ENCODE measurements at places on chromosomes 12 and 14. TPM values are rescaled to one million over a fixed set of nuclear protein-coding genes. Genes with fewer than 3 reads are reported as not detected.

Gene LRRC43
- total RNA-seq, result 0.93 TPM

Gene FKBP3
- 99.1 TPM for total RNA-seq

DNA sequence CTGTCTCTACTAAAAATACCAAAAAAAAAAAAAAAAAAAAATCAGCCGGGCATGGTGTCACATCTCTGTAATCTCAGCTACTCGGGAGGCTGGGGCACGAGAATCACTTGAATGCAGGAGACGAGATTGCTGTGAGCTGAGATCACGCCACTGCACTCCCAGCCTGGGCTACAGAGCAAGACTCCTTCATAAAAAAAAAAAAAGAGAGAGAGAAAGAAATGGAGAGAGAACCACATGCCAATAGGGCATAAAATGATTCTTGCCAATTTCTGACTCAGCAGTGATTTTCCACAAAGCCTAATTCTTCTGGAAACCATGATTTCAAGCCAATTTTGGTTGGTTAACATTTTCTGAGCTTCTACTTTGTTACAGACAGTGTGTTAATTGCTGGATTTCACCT, 250.4 kb upstream of the SEL1L start:
- H3K4me1 ChIP-seq, result no peaks in the 10 kb centered on the region
- H3K4me3 ChIP-seq, result no peak overlapping the region
- no peaks in the 10 kb centered on the region for H3K36me3 ChIP-seq
- no peaks in the 10 kb centered on the region for H3K27me3 ChIP-seq
- no peak for DNase-seq

DNA sequence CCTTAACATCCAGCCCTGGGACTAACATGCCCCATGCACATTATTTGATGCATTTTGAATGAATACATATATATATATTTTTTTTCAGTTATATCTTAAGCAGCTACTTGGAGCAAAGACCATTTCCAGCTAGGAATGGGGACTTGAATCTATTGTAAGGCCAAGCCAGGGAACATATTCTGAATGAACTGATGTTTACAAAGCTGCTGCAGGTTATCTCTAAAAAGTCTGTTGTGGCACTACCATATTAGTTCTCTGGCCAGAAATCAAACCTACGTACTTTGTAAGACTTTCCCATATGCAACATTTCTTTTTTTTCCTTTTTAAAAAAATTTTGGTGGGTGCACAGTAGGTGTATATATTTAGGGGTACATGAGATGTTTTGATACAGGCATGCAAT, 43.4 kb downstream of the PELI2 start:
- H3K27me3 ChIP-seq, result no peaks in the 10 kb centered on the region
- H3K4me1 ChIP-seq, result no peaks in the 10 kb centered on the region
- H3K4me3 ChIP-seq, result no peak overlapping the region
- DNase-seq, result no peak
- no peaks in the 10 kb centered on the region for H3K36me3 ChIP-seq
- H3K27ac ChIP-seq, result no peak overlapping the region

Gene OR4Q2
- total RNA-seq, result not detected

Gene KITLG
- 9.3 TPM for total RNA-seq

Gene LHX5
- not detected for total RNA-seq

DNA sequence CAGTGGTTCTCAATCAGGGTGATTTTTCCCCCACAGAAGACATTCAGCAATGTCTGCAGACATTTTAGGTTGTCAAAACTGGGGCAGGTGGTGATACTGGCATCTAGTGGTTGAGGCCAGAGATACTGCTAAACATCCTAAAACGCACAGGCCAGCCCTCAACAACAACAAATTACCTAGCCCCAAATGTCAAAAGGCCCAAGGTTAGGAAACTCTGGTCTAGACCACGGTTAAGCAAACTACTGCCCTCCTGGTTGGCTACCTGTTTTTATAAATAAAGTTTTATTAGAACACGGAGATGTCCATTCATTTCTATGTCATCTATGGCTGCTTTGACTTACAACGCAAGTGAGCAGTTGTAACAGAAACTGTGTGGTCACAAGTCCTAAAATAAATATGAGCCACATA, 186.7 kb downstream of the EFCAB11 start:
- H3K4me3 ChIP-seq, result no peak overlapping the region
- peaks cover 5% of the 10 kb centered on the region for H3K4me1 ChIP-seq
- H3K27me3 ChIP-seq, result no peaks in the 10 kb centered on the region
- H3K27ac ChIP-seq, result no peak overlapping the region

- H3K27me3 ChIP-seq, result no peaks in the 10 kb centered on the region
- H3K4me3 ChIP-seq, result no peak overlapping the region
- no peak for DNase-seq
- no peaks in the 10 kb centered on the region for H3K4me1 ChIP-seq
- H3K36me3 ChIP-seq, result no peaks in the 10 kb centered on the region
- no peak overlapping the region for H3K27ac ChIP-seq
Measured at GRCh38 chr12:54940727-54941315, 43.7 kb downstream of the TESPA1 start.

Gene OTOGL
- total RNA-seq, result 0.21 TPM

- H3K4me3 ChIP-seq, result no peak overlapping the region
- H3K27me3 ChIP-seq, result no peaks in the 10 kb centered on the region
- H3K36me3 ChIP-seq, result peaks cover 75% of the 10 kb centered on the region
- no peak for DNase-seq
- H3K27ac ChIP-seq, result no peak overlapping the region
Measured at GRCh38 chr12:12819752-12820311, 6.7 kb downstream of the DDX47 start.

Gene SERPINA6
- total RNA-seq, result not detected

DNA sequence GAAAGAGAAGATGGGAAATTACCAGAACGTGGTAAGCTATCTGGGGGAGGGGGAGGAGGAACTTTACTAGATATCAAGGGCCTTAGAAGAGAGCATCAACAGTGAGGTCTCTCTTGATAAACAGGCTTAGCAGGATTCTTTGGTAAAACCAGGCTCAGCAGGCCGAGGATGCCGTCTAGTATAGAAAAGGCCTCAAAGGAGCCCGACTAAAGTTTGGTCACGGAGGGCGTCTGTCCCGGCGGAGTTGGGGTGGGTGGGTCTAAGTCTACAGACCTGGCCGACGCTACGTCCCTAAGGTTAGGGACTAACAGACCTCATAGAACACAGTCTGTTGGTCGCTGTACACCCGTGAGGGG, 538 bp upstream of the TIGAR start:
- DNase-seq, result no peak
- no peaks in the 10 kb centered on the region for H3K36me3 ChIP-seq
- H3K27me3 ChIP-seq, result no peaks in the 10 kb centered on the region
- peak overlapping the region; percentile 99 for H3K4me3 ChIP-seq
- H3K4me1 ChIP-seq, result peaks cover 6% of the 10 kb centered on the region

DNA sequence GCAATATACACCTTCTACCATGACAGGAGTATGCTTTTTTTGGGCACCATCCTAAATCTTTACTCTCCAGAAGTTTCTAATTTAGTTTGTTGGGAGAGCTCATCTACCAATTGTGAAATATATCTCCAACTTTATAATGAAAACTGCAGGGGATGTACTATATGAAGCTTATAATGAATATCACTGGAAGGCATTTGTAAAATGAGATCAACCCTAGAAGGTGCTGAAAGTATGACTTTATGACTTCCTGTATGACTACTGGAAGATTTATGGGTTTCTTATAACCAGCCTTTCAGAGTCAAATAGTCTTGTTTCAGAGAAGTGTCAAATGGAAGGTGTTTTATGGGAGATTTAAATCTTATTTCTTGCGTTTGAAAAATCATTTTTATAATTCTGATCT, 122.9 kb downstream of the MYRFL start:
- H3K4me3 ChIP-seq, result no peak overlapping the region
- H3K36me3 ChIP-seq, result no peaks in the 10 kb centered on the region
- no peak overlapping the region for H3K27ac ChIP-seq
- no peaks in the 10 kb centered on the region for H3K4me1 ChIP-seq

GRCh38 chr14:54503486-54503885, 6.2 kb upstream of the CGRRF1 start:
- no peak overlapping the region for H3K27ac ChIP-seq
- no peaks in the 10 kb centered on the region for H3K27me3 ChIP-seq
- no peaks in the 10 kb centered on the region for H3K36me3 ChIP-seq
- no peak for DNase-seq

GRCh38 chr14:30528778-30529642, 29.9 kb upstream of the G2E3 start:
- H3K4me1 ChIP-seq, result no peaks in the 10 kb centered on the region
- no peak overlapping the region for H3K4me3 ChIP-seq
- H3K27me3 ChIP-seq, result no peaks in the 10 kb centered on the region
- no peaks in the 10 kb centered on the region for H3K36me3 ChIP-seq
- no peak overlapping the region for H3K27ac ChIP-seq
- DNase-seq, result no peak

Gene SOX5
- 3.5 TPM for total RNA-seq

Gene RPGRIP1
- 0.21 TPM for total RNA-seq

- no peak overlapping the region for H3K4me3 ChIP-seq
- H3K4me1 ChIP-seq, result no peaks in the 10 kb centered on the region
- H3K27me3 ChIP-seq, result no peaks in the 10 kb centered on the region
- H3K27ac ChIP-seq, result no peak overlapping the region
- H3K36me3 ChIP-seq, result no peaks in the 10 kb centered on the region
Measured at GRCh38 chr12:89691659-89692058, 17.0 kb downstream of the ATP2B1 start.

Gene PPP1R36
- not detected for total RNA-seq

Gene CLEC2A
- not detected for total RNA-seq

Gene ADCK1
- 6.0 TPM for total RNA-seq

GRCh38 chr12:56631790-56632700, 1.9 kb upstream of the BAZ2A start:
- H3K36me3 ChIP-seq, result no peaks in the 10 kb centered on the region
- DNase-seq, result peak; percentile 78
- H3K27me3 ChIP-seq, result no peaks in the 10 kb centered on the region
- H3K4me1 ChIP-seq, result peaks cover 42% of the 10 kb centered on the region
- H3K27ac ChIP-seq, result peak overlapping the region; percentile 33

Gene ADCY6
- 88.4 TPM for total RNA-seq

Gene CFAP73
- total RNA-seq, result not detected

DNA sequence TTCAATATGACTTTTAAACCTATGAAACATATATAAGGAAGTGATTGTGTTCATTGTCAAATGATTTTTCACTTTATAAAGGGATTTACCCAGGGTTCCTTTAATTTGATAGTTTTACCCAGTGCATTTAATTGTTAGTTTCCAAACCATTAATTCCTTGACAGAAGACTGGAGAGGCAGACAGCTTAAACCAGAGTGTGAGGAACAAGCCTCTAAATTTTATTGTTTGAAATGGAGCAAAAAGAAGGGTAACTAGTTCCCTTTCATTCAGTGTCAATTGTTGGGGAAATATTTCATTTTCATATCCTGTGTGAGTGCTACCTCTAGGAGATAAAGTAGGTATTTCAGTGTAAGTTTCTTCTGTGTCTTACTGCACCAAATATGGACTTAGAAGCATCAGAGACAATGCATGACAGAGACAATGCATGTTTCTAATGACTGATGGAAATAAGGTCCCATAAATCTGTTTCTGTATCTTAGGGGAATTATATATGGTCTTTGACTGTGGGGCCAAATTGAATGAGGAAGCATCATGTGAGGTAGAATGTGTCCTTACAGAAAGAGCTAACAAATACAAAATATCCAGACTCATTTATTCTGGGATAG, 120.5 kb downstream of the TMTC2 start:
- H3K4me3 ChIP-seq, result no peak overlapping the region
- no peaks in the 10 kb centered on the region for H3K36me3 ChIP-seq
- no peaks in the 10 kb centered on the region for H3K27me3 ChIP-seq
- no peak for DNase-seq
- no peaks in the 10 kb centered on the region for H3K4me1 ChIP-seq

- DNase-seq, result no peak
- no peaks in the 10 kb centered on the region for H3K27me3 ChIP-seq
- H3K27ac ChIP-seq, result no peak overlapping the region
- no peaks in the 10 kb centered on the region for H3K36me3 ChIP-seq
- no peaks in the 10 kb centered on the region for H3K4me1 ChIP-seq
Measured at GRCh38 chr12:102740141-102740955, 176.7 kb downstream of the PAH start.

GRCh38 chr14:77580477-77580876, 36.0 kb downstream of the SPTLC2 start:
- H3K4me3 ChIP-seq, result no peak overlapping the region
- H3K27me3 ChIP-seq, result no peaks in the 10 kb centered on the region
- DNase-seq, result no peak
- peaks cover 16% of the 10 kb centered on the region for H3K4me1 ChIP-seq
- H3K36me3 ChIP-seq, result peaks cover 3% of the 10 kb centered on the region

DNA sequence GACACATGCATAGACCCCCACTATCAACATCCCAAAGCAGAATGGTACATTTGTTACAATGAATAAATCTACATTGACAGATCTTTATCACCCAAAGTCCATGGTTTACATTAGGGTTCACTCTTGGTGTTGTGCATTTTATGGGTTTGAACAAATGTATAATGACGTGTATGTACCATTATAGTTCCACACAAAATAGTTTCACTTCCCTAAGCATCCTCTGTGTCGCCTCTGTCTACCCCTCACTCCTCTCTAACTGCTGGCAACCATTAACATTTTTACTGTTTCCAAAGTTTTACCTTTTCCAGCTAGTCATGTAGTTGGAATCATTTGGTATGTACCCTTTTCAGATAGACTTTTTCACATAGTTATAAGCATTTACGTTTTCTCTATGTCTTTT, 69.5 kb upstream of the LMO3 start:
- no peaks in the 10 kb centered on the region for H3K4me1 ChIP-seq
- DNase-seq, result no peak
- no peak overlapping the region for H3K27ac ChIP-seq
- H3K27me3 ChIP-seq, result no peaks in the 10 kb centered on the region

Gene TAS2R9
- 0.27 TPM for total RNA-seq

DNA sequence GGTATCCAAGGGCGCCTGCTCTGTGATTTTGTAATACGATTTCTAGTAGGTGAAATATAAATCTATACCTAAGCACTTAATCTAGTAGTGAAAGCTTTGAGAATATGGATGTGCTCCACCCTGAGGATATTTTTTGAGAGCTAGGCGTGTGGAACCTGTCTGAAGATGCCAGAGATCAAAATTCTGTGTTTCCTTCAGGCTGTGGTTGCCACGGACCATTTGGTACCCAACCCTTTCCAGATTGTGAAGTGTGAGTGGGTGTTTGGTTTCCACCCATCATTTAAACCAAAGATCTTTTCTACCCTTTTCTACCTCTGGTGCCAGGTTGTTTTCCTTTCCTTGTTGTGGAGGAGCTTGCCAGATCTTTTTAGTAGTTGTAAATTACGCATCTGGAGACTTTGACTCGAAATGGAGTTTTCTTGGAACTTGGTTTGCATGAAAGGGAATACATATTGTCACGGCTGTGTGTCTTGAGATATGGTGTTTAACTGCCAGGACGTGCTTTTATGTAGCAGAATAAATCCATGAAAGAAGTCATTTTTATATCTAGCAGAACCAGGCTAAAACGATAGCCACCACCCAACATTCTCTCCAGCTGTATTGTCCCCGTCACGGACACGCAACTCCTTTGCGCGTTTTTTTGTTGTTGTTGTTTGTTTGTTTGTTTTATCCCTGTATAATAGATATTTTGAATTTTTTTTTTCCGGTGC, 2.2 kb downstream of the LRFN5 start:
- no peaks in the 10 kb centered on the region for H3K36me3 ChIP-seq
- peaks cover 10% of the 10 kb centered on the region for H3K4me1 ChIP-seq
- no peak overlapping the region for H3K27ac ChIP-seq
